ENCODE measurements at places on chromosomes 1 and 21. TPM values are rescaled to one million over a fixed set of nuclear protein-coding genes. Genes with fewer than 3 reads are reported as not detected.

Gene ZNHIT6
- total RNA-seq, result 10.5 TPM

- DNase-seq, result no peak
Observed at GRCh38 chr1:89939059-89939570, 55.8 kb upstream of the ZNF326 start.

Gene FAM151A
- 1.2 TPM for total RNA-seq

- DNase-seq, result no peak
Observed at GRCh38 chr1:58446368-58446767, 100.2 kb downstream of the OMA1 start.

Gene CRNN
- not detected for total RNA-seq

Gene MACO1
- 15.6 TPM for total RNA-seq

Gene LEFTY1
- total RNA-seq, result not detected

Gene FCAMR
- total RNA-seq, result not detected

Gene AUNIP
- not detected for total RNA-seq

Gene NR0B2
- total RNA-seq, result 5.3 TPM

- no peak for DNase-seq
Observed at GRCh38 chr21:36350282-36350910, 30.4 kb downstream of the MORC3 start.

DNA sequence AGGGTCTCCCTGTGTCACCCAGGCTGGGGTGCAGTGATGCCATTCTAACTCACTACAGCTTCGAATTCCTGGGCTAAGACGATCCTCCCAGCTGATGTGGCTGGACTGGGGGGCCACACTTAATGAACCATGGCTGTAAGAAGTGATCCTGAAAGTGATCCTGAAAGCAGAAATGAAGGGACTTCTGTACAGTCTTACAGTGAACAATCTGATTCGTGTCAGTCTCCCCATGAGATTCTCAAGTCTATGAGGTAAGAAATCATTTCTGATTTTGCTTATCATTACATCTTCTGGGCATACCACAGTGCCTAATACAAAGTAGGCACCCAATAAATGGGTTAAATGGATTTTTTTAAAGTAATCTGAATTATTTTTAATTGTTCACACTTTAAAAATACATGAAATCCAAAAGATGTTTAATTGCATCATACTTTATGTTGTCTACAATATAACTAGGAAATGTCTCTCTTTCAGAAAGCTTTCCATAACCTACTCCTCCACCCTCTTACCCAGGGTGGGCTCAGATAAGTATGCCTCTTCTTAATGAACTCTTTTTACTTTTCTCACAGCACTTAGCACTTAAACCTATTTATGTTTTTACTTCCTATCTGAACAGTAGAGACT, 21.5 kb downstream of the TUT4 start:
- DNase-seq, result no peak

GRCh38 chr1:63772201-63772600, 1.6 kb upstream of the ROR1 start:
- DNase-seq, result no peak

- peak; percentile 29 for DNase-seq
Observed at GRCh38 chr1:185338719-185339622, 21.9 kb upstream of the IVNS1ABP start.

DNA sequence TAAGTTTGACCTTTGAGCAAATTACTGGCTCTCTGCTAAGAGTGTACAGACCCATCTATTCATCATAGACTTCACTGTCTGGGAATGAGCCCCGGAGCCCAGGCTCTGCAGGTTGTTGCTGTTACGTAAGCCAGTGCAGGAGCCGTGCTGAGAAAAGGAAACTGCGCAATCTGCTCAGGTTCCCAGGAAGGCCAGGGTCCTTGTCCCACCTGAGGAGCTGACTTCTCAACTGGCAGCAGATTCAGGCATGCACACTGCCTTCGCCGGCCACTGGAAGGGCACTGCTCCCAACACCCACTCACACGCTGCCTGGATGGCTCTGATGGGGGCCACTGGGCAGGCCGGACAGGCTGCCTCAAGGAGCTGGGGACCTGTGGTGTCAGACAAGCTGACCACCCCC, 19.5 kb downstream of the RCAN1 start:
- no peak for DNase-seq

Gene FAM78B
- 3.8 TPM for total RNA-seq

- DNase-seq, result no peak
Observed at GRCh38 chr1:167964646-167965045, 27.8 kb upstream of the MPC2 start.

GRCh38 chr21:34852448-34852847, 183.7 kb downstream of the CLIC6 start:
- DNase-seq, result no peak

- DNase-seq, result no peak
Observed at GRCh38 chr1:175268720-175269119, 76.1 kb upstream of the KIAA0040 start.

DNA sequence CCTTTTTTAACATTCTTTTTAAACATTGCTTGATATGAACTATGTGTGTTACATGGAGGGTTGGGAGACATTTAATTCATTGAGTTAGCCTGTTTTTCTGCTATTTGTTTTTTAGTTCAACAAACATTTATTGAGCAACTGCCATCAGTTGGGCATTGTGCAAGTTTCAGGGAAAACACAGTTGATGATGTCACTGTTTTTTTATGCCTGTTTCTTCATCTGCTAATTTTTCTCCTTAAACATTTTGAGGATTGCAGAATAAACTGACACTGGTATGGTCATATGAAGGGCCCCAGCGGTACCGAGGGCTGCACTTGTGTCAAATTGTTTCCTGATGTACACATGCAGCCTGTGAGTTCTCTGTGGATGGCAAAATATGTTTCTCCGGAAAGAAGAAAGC, 253.0 kb downstream of the FGGY start:
- DNase-seq, result no peak

GRCh38 chr1:76070538-76070937, 4.0 kb upstream of the ST6GALNAC3 start:
- DNase-seq, result no peak

Gene GBP4
- total RNA-seq, result 8.8 TPM

DNA sequence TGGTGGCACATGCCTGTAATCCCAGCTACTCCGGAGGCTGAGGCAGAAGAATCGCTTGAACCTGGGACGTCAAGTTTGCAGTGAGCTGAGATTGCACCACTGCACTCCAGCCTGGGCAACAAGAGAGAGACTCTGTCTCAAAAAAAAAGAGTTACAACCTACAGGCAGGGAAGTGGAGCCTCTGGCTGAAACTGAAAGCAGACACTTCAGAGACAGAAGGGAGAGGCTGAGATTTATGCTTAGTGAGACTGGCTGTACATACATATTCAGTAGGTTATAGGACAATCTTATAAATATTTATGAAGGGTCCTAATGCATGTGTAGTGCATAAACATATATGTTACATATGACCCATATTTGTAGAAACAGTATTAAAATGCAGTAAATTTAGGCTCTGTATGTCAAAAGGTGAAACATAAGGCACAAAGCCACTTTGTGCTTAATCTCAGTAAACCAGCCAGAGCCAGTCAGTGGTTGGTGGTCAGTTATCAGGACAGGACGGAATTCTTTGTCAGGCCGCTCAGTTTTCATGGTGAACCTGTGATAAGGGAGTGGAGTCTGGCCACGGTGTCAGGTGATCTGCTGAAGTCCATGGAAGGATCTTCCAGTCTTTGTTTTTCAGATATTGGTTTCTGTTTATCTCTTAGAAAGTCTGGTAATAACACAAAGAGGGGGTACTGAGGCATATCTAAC, 13.7 kb downstream of the RHEX start:
- no peak for DNase-seq

- peak; percentile 40 for DNase-seq
Observed at GRCh38 chr1:179743679-179744400, 749 bp downstream of the FAM163A start.

Gene AMPD1
- 0.10 TPM for total RNA-seq

Gene RXFP4
- not detected for total RNA-seq

- no peak for DNase-seq
Observed at GRCh38 chr1:51726544-51727225, 109.8 kb downstream of the OSBPL9 start.

Gene NBPF10
- 0.72 TPM for total RNA-seq

DNA sequence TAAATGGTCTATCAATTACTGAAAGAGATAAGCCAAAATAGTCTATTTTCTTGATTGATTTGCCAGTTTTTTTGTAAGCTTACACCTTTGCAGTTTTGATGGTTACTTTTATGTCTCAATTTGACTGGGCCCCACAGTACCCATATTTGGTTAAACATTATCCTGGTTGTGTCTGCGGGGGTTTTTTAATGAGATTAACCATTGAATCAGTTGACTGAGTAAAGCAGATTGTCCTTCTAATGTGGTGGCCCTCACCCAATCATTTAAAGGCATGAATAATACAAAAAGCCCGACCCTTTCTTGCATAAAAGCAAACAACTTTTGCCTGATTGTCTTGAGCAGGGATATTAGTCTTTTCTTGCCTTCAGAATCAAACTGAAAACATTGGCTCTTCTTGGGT, 650.0 kb upstream of the RGS18 start:
- no peak for DNase-seq

Gene OR10Z1
- total RNA-seq, result not detected

Gene OLIG2
- total RNA-seq, result not detected

DNA sequence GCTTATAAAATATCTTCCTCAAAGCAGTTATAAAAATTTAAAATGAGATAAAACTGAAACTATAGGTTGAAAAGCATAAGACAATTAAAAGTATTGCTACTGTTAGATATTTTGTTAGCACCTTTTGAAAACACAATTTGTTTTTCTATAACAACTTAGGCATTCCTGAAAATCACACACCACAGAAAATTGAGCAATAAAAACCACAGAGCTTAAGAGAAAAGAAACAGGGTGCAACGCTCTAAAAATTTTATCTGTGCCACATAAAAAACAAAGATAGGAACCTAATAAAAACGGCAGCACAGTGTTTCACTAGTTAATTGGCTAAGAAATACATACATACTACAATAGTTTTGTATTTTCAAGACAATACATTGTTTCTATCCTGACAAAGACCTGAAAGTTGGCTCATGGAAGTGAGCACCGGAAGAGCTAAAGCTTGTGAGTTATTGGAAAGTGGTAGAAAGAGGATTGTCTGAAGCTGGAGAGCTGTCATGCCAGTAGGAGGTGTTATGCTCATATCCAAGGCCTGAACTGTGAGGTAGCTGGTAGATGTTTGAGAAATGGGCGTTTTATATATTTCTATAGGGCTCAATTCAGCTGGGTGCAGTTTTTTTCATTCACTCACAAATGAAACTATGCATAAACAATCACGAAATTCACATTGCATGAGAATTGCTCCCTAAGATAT, 45.8 kb downstream of the RGS7 start:
- no peak for DNase-seq

- DNase-seq, result no peak
Observed at GRCh38 chr1:197180252-197180878, 33.9 kb upstream of the ASPM start.

Gene SPATA46
- total RNA-seq, result not detected

- no peak for DNase-seq
Observed at GRCh38 chr1:180530501-180530900, 28.1 kb upstream of the ACBD6 start.

Gene MAN1C1
- total RNA-seq, result 17.9 TPM

- no peak for DNase-seq
Observed at GRCh38 chr21:34116569-34116968, 43.2 kb downstream of the MRPS6 start.

DNA sequence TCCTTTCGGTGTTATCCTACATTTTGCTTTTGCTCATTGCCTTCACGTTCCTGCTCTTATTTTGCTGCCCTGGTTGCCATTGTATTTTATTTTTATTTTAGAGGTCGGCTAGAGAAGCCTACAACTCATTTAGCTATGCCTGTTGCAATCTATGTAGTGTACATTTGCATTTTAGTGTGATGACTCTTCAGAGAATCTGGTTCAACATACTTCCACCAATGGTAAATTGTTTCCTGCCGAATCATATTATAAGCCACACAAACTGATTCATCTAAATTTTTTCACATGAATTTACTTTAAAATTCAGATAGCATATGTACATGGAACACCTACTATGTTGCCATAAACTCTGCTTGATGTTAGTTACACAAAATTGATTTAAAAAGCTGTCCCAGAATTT, 1596.9 kb downstream of the PLA2G4A start:
- no peak for DNase-seq

DNA sequence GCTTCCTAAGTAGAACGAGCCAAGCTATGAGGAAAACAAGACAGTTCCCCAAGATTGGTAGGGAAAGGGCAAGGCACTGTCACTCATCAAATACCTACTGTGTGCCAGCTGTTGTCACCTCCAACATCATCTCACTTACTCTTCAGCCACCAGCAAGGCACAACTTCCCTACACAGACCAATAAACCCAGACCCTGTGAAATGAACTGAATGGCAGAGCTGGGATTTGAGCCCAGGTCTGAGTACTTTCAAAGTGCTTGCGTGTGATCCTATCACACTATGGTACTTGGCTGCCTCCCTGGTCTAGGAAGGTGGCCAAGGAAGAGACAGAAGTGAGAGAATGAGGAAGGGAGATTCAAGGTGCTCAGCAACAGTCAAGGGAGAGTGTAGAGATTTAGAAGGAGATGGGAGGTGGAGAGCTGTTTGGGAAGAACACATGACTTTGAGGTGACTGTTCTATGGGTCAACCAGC, 16.7 kb upstream of the TRIM63 start:
- DNase-seq, result peak; percentile 62

- no peak for DNase-seq
Observed at GRCh38 chr1:185315445-185316071, 1.5 kb downstream of the IVNS1ABP start.

Gene VANGL2
- total RNA-seq, result 2.6 TPM

DNA sequence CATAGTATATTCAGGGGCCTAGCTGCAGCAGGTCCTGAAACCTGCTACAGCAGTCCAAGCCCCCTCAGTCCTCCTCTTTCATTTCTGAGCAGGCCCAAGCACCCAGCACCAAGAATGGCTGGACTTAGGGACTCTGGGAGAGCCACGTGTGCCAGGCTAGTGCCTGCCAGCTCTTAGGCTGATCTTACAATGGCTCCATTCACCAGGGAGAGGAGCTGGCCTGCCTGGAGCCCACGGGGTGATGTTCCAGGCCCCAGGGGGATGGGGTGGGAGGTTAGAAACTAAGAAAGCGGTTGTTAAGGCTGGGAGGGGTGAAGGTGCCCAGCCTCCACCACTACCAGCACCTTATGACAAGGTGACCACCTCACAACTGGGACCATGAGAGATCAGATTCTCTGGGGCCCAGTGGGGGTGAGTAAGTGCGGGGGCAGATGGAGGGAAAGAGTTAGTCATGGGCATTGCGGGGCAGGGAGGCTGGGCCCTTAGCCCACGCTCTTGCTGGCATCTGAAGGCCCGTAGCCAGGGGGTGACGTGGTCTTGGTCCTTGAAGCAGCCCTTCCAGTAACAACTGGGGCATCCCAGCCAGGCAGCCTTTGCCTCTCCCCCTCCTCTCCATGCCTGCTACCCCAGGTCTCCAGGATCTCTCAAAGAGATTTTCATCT, 30.3 kb upstream of the CLIC4 start:
- no peak for DNase-seq

GRCh38 chr1:90357995-90358394, 359.1 kb downstream of the BARHL2 start:
- no peak for DNase-seq

DNA sequence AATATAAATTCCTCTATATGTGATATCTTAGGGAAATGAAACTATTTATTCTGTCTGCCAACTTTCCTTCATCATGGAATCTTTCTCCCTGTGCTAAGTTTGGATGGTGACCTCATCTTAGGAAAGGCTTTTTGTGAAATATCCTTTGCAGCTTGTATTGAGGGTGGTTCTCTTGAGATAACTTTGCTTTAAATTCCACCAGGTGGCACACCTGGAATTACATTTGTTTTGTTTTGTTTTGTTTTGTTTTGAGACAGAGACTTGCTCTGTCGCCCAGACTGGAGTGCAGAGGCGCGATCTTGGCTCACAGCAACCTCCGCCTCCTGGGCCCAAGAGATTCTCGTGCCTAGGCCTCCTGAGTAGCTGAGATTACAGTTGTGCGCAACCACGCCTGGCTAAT, 7.6 kb upstream of the CD1A start:
- no peak for DNase-seq
